ENCODE measurements at places on chromosomes 5 and 9.

DNA sequence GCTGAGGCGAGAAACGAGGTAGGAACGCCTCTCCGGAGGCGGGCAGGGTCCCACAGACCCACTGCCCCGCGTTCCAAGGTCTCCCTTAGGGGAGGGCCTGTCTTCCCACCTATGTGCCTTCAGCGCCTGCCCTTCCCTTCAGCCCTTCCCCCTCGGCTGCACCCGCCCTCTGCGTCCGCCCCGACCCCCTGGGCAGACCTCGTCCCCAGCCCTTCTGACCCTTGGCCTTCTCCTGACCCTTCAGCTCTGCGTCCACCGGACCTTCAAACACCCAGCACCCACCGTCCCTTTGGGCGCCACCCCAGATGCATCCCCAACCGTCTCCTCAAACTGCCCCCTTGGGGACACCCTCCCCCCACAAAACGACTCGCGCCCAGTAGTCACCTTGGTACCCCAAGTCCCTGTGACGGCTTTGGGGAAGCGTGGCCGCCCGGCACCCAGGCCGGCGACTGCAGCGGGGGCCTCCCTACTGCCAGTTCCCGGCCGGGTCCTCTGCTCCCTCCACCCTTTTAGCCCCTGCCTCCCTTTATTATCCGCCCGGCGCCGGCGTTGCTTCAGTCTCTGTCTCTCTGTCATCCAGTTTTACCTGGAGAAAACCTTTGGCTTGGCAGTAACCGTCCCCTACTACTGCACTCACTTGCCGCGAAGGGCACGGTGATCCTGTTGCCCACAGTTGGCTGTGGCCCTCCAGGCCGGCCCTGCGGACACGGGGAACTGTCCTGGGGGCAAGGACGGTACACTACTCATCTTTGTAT is 421 bp downstream of the RUSC2 start:
- DNase-seq, result peak; percentile 57

- DNase-seq, result peak; percentile 26
Observed at GRCh38 chr5:6495433-6496206, 47.0 kb downstream of the UBE2QL1 start.

DNA sequence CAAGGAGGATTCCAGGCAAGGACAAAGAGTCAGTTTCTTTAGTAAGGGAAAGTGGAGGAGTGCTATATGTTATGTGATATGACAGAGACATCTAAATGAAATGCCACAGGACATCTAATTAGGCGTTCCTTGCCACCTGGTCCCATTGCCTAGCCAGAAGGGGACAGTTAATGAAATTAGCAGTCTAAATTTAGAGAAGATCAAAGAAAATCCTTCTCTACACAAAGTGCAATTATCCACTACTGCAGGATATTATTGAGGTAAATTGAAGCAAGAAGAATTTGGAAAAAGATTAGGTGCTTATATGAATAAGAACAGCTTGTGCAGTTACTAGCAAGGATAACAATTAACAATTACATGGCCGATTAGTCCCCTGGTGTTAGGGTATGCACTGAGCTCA is 495.3 kb upstream of the NMUR2 start:
- peak; percentile 9 for DNase-seq

- DNase-seq, result no peak
Observed at GRCh38 chr5:130024006-130024405, 119.7 kb downstream of the CHSY3 start.

GRCh38 chr5:71922584-71923106 is 184.6 kb upstream of the MAP1B start:
- no peak for DNase-seq

All from NCI-H1417 (cell line).